Epithelial cell of proximal tubule (primary cell): ENCODE measurements at places on chromosomes 5 and 9. TPM values are rescaled to one million over a fixed set of nuclear protein-coding genes. Genes with fewer than 3 reads are reported as not detected.

GRCh38 chr9:107422189-107423185 is 67.1 kb downstream of the KLF4 start:
- DNase-seq, result no peak

DNA sequence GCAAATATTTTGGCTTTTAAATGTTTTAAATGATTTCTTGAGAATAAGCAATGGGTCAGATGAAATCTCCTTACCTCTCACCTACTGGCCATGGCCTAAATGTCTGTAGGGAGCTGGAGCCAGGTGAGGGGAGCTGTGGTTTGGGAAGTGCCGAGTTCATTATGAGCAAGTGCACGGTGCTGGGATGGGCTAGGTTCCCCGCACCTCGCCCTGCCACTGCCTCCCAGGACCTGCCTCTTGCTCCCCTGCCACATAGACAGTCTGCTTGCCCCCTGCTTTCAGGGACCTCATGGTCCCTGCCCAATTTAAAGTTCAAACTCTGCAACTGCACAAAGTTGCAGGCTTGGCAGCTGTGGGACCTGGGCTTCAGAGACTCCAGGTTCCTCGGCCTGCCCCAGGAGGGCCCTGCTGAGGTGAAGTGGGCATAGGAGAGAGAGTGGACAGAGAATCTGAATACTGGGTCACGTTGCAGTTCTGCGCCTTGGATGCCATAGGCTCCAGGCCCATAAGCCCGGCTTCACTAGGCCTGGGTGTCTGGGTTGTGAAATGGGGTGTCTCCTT is 5.4 kb downstream of the OR13J1 start:
- DNase-seq, result no peak

GRCh38 chr5:35902046-35902672 is 36.3 kb downstream of the CAPSL start:
- DNase-seq, result no peak

GRCh38 chr5:14908172-14908571 is 36.6 kb upstream of the ANKH start:
- no peak for DNase-seq

- DNase-seq, result no peak
Measured at GRCh38 chr5:30500513-30500912, 693.0 kb upstream of the CDH6 start.

DNA sequence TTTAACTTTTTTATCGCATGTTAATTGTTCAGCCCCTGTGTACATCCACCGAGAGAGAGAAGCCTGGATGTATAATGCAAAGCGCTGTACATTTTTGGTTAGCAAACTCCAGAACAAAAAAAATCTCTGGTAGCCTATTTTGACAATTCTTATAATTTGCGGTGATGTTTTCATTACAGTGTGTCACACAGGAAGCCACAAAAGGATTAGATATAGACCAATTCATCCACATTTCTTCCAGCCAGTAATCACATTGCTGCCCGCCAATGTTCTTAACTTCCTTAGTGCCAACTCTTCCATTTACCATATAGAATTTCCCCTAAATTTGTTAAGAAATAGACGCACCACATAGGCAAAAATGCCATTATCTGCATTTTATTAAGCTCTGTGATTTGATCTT is 435.6 kb downstream of the EFNA5 start:
- DNase-seq, result no peak

DNA sequence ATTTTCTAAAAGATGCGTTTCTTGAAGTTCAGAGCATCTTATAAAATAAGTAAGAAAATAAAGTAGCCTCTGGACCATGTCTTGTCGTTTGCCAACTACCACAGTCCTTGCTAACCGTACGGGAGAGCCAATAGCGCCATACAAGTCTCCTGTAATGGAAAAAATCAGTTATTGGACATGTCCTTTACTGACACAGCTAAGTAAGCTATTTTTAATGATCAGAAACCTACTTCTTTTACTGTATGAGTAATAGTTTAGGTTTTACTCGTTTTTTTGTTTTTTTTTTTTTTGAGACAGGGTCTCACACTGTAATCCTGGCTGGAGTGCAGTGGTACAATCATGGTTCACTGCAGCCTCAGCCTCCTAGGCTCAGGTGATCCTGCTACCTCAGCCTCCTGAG is 37.7 kb upstream of the RAPGEF6 start:
- DNase-seq, result no peak

DNA sequence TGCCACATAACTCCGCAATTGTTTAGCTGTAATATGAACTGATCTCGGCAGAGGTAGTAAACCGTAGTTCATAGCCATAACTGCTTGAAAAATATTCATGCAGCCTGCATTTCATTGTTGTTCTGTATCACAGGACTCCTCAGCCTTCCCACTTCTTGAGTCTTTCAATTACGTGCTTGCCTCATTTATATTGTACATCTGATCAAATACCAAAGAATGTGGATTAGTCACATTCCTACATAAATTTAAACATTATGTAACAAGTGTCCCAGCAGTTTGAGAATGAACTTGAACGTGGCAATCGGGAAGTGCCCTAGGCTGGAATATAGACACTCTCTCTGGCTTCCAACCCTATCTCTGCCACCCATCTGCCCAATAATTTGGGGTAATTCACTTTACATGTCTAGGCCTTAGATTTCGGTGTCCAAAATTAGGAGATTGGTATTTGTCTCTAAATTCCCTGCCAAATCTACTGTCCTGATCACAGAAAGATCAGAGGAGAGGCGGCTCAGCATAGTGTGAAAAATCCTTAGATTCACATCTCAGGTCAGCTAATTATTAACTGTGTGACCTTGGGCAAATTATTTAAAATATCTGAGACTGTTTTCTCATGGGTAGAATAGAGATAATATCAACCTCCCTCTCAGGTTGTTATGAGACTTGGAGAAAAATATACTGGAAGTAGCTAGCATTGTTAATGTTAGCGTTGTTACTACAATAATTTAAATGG is 215.1 kb upstream of the RFX3 start:
- no peak for DNase-seq

- DNase-seq, result no peak
Measured at GRCh38 chr9:91395106-91395552, 28.5 kb downstream of the NFIL3 start.

DNA sequence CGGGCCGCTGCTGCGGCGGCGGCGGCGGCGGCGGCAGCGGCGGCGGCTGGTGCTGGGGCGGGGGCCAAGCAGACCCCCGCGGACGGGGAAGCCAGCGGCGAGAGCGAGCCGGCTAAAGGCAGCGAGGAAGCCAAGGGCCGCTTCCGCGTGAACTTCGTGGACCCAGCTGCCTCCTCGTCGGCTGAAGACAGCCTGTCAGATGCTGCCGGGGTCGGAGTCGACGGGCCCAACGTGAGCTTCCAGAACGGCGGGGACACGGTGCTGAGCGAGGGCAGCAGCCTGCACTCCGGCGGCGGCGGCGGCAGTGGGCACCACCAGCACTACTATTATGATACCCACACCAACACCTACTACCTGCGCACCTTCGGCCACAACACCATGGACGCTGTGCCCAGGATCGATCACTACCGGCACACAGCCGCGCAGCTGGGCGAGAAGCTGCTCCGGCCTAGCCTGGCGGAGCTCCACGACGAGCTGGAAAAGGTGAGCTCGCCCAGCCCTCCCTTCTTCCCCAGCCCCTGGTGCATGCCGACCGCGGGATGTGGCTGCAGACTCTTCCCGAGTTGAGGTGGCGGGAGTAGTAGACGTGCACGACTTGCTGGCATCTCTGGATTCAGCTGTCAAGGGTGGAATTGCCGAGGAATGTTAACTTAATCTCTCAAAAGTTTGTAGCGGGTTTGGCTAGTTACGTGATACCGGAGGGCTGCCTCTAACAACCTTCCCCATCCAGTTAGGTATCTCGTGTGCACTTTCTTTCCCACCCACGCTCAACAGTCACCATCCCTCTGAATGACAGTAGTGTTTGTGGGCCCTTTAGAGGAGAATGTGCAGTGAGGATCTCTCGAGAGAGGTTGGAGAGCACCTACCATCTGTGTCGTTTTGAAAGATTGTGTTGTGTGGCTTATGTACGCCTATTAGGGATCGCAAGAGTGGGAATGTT is 932 bp downstream of the SLC12A2 start:
- no peak for DNase-seq

DNA sequence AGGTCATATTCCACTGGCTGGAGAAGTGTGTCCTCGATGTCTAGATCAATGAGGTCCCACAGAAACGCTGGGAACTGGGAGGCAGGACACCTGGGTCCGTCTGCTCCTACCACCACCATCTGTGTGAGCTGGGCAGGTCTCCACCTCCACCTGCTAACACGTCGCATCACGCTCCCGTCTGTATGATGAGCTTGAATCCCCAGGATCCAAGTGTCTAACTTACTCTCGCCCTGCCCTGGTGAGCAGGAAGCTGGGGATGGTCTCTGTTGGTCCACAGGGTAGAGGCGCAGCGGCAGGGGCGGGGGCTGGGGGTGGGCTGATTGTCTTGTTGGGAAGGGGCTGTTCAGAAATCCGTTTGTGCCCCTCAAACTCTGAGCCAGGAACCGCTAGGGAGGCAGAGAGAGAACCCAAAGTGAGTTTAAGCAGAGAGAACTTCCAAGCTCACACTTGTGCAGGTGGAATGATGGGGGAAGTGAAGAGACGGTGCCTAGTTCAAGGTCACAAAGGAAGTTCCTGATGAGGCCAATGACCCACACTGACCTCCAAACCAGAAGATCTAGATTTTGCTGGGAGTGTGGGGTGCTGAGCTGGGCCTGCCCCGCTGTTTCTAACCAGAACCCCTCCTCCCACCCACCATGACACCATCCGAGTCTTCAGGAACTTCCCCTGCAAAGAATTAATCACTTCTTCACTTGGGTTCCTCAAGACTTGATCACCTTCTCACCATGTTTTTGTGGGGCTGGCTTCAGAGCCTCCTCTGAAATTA is 21.1 kb downstream of the ORM2 start:
- DNase-seq, result no peak

DNA sequence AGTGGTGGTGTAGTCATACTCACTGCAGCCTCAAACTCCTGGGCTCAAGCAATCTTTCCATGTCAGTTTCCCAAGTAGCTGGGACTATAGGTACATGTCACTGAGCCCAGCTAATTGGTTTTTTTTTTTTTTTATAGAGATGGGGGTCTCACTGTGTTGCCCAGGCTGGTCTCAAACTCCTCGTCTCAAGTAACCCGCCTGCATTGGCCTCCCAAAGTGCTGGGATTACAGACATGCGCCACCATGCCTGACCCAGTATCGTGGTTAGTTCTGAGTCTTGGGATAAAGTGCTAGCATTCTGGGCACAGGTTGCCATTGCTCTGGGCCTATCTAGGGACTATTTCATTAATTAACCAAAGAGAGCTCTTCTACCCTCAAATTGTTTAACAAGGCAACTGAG is 108.3 kb downstream of the PLPP1 start:
- no peak for DNase-seq

GRCh38 chr5:912280-913091 is 19.8 kb downstream of the TRIP13 start:
- DNase-seq, result no peak

- DNase-seq, result no peak
Measured at GRCh38 chr9:122988141-122988540, 45.3 kb upstream of the GPR21 start.

- DNase-seq, result no peak
Measured at GRCh38 chr9:88782931-88783710, 208.1 kb upstream of the S1PR3 start.

- no peak for DNase-seq
Measured at GRCh38 chr9:127870887-127871286, 6.6 kb downstream of the AK1 start.

GRCh38 chr9:132969783-132970182 is 8.7 kb upstream of the GFI1B start:
- no peak for DNase-seq

Gene NCS1
- total RNA-seq, result 48.8 and 77.7 TPM in 2 replicates

Gene TMEM171
- 2.8 and 10.6 TPM in 2 replicates for total RNA-seq

Gene SYNPO
- 0.43 and 1.4 TPM in 2 replicates for total RNA-seq

Gene TTC23L
- total RNA-seq, result 0.29 TPM in 1 of 2 replicates, not detected in the other

Gene MARCHF3
- total RNA-seq, result 2.4 and 5.0 TPM in 2 replicates

Gene FBP1
- 1.6 and 2.9 TPM in 2 replicates for total RNA-seq

Gene C9orf153
- total RNA-seq, result not detected in 2 replicates

Gene PCDHGA12
- total RNA-seq, result 1.8 and 1.9 TPM in 2 replicates

Gene BTNL8
- not detected in 2 replicates for total RNA-seq
